ENCODE measurements at places on chromosomes 5 and 9.

DNA sequence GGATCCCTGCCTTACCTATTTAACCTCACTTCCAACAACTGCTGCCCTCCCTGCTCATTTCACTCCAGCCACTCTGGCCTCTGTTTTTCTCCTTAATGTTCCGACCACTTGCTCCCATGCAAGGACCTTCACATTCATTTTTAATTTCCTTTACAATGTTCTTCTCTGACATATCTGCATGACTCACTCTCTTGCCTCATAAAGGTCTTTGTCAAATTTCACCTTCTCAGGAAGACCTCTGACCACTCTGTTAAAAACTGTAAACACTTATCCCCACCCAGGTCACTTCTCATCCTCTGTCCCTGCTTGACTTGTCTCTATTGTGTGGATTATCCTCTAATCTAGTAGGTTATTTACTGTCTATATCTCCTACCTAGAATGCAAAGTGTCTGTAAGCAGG lies 751.2 kb downstream of the BRINP1 start:
- no peak for DNase-seq

DNA sequence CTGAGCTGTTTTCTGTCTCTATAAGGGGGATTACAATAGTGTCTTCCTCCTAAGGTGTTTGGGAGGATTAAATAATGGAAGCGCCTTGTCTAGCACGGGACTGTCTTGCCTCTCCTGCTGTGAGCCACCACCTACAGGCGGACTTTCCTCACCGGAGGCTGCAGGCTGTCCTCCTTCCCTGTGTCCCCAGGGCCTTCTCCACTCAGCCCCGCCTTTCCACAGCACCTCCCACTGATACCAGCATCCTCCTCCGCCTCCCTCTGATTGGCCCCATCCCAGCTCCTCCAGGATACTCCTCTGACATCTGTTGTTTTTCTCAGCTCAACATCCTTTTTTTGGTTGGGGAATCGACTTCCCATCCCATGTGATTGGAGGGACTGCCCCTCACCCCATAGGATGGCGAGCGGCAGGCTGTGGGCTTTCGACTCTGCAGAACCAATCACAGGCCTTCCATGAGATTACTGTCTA lies 851 bp upstream of the ZDHHC12 start:
- DNase-seq: no peak

DNA sequence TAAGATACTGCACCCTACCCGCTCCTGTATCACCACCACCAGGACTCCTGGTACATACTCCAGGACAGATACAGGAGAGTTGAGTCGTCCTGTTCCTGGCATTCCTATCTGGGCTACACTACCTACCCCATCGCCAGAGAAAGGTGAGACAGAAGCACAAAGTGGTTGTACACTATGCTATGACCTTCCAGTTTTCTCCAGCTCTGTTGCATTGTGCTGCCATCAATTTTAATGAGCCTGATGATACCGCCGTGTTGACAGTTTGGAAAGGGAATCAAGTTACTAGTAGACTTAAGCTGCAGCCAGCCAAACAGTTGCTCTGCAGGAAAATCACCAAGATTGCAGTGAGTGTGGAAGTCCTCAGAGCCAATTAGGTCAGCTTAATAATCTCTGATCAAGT lies 35.2 kb downstream of the ANP32B start:
- DNase-seq: no peak

- DNase-seq: no peak
Observed at GRCh38 chr9:111463048-111463447, 21.1 kb downstream of the ECPAS start.

DNA sequence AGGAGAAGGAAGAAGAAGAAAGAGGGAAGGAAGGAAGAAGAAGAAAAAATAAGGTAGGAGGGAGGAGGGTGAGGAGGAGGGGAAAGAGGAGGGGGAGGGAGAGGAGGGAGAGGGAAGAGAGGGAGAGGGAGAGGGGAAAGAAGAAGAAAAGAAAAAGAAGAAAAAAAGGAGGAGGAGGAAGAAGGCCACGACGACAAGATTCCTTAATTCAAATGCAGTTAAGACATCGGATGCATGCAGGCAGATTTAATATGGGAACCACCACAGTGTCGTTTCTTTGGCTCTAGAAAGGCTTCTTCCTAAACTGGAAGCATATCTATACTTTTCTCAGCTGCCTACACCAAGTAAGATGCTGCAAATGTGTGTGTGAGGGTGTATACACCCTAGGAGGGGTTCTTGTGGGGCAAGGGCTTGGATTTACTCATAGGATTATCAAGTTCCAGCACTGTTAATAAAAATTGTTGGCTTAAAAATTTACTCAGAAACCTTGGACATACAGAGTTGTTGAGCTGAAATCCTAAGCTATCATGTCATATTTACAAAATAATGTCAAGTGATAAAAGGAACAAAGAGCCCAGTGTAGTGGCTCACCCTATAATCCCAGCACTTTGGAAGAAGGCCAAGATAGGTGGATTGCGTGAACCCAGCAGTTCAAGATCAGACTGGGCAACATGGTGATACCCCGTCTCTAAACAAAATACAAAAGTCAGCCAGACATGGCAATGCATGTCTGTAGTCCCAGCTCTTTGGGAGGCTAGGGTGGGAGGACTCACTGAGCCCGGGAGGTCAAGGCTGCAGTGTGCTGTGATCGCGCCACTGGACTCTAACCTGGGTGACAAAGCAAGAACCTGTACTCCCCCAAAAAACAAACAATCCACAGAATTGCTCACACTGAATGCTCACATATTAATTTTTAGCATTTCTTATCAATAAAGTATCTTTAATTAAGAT lies 108.5 kb downstream of the UBAP2 start:
- no peak for DNase-seq

- DNase-seq: no peak
Observed at GRCh38 chr9:77697238-77697984, 49.3 kb upstream of the GNA14 start.

DNA sequence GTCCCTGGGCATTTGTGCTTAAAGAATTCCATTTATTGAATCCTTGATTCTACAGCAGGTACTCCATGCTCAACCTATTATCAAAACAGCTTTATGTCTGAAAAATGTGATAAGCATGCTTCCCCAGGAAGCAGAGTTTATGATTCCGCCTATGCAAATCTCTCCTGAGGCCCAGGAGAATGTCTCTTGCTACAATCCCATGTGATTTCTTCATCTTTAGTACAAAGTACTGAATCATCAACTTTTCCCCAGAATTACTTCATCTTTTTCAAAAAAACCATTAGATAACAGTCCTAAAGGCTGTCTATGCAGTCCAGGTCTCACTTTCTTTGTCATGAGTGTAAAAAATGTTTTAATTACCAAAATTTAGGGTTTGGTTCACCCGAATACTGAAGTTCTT lies 130.2 kb upstream of the ADAMTSL1 start:
- DNase-seq: no peak

GRCh38 chr5:142878638-142879037 lies 108.5 kb downstream of the ARHGAP26 start:
- no peak for DNase-seq

DNA sequence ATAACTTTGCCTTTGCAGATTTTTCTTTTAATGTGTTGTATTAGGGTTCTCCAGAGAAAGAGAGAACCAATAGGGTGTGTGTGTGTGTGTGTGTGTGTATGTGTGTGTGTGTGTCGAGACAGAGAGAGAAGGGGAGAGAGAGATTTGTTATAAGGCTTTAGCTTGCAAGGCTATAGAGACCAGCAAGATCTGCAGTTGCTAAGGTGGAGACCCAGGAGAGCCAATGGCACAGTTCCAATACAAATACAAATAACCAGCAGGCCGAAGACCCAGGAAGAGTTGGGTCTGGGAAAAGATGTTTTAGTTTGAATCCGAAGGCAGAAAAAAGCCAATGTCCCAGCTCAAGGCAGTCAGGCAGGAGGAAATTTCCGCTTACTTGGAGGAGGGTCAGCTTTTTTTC lies 23.0 kb downstream of the TMOD1 start:
- no peak for DNase-seq

GRCh38 chr9:27590651-27591050 lies 17.4 kb upstream of the C9orf72 start:
- no peak for DNase-seq

- DNase-seq: peak; percentile 43
Observed at GRCh38 chr5:141050622-141051520, at the start of gene PCDHB1. Gene PCDHB1 (plus strand): TSS chr5:141051374. CDS start chr5:141051471, 97 bp downstream.

DNA sequence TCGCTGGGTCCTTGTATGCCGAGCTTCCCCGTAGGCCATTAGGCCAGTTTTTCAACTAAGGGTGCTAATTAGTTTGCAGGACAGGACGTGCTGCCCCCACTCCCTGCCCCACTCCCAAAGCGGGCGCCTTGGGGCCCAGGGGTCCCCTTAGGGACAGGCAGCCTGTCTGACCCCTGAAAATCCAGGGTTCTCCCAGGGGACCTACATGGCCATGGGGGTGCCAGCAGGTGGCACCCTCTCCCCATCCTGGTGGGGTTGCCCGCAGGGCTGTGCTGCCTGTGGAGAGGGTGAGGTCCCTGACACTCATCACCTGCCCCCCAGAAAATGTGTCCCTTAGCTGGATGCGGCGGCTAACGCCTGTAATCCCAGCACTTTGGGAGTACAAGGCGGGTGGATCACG lies 8.5 kb upstream of the CCDC187 start:
- DNase-seq: no peak

DNA sequence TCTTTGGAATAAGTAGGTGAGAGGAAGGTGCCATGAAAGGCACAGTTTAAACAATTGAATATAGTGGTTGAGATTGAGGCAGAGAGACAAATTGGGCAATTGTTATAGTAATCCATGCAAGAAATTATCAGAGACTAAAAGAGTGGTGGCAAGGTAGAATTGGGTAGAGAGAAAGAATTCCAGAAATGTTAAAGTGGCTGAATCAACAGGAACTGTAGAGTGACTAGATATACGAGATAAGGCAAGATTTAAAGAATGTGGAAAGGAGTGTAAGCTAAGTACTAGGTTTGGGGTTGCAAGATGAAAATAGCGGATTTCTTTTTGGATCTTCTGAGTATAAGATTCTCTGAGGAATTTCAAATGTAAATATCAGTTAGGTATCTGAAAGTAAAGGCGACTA lies 285.2 kb downstream of the DMRTA1 start:
- DNase-seq: no peak

DNA sequence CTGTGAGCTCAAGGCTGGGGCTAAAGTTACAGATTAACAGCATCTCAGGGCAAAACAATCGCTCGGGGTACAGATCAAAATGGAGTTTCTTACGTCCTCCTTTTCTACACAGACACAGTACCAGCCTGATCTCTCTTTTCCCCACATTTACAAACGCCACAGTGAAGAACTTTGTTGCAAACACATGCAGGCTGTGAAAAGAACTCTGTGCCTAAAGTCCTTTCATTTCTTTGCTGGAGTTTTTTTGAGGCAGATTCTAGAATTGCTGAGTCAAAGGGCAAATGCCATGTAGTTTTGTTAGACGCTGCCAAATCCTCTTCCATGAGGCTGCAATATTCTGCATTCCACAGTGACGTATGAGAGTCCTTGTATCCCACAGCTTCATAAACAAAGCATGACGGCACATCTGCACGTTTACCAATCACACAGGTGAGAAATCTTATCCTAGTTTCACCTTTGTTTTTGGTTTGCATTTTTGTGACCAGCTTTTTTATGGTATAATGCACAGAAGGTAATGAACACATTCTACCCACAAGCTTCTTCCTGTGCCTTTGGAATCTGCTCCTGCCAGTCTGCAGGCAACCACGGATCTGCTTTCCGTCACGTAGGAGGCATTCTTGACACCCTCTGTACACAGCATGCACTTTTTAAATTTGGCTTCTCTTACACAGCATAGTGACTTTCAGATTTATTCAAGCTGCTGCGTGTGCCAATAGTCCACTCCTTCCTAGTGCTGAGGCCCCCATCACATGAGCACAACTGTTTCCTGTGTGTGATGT lies 44.6 kb upstream of the LPCAT1 start:
- DNase-seq: no peak

DNA sequence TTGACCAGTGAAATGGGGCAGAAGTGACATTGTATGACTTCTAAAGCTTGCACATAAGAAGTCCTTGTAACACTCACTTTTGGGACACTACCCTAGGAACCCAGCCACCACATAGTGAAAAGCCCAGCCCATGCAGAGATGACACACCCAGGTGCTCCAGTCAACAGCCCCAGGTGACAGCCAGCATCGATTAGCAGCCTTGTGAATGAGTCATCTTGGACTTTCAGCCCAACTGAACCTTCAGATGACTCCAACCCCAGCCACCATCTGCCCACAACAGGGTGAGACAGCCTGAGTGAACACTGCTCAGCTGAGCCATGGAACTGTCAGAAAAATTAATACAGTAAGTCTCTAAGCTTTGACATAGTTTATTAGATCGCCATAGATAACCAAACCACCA lies 458.6 kb downstream of the ZSWIM6 start:
- no peak for DNase-seq

DNA sequence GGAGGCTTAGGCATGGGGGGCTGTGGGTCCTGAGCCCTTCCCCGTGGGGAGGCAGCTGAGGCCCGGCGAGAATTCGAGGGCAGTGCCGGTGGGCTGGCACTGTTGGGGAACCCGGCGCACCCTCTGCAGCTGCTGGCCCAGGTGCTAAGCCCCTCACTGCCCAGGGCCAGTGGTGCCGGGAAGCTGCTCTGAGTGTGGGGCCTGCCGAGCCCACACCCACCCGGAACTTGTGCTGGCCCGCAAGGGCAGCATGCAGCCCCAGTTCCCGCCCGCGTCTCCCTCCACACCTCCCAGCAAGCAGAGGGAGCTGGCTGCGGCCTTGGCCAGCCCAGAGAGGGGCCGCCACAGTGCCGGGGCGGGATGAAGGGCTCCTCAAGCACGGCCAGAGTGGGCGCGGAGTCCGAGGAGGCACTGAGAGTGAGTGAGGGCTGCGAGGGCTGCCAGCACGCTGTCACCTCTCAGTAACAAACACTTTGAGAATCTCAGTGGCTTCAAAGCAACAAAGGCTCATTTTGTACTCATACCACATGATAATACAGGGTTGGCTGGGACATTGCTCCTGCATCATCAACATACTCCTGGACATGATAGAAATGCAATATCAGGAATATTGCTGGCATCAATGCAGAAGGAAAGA lies 265.7 kb upstream of the ANKRD55 start:
- DNase-seq: no peak

GRCh38 chr5:52743970-52744369 lies 43.7 kb upstream of the ITGA1 start:
- no peak for DNase-seq

- no peak for DNase-seq
Observed at GRCh38 chr5:174560861-174561260, 163.5 kb upstream of the MSX2 start.

DNA sequence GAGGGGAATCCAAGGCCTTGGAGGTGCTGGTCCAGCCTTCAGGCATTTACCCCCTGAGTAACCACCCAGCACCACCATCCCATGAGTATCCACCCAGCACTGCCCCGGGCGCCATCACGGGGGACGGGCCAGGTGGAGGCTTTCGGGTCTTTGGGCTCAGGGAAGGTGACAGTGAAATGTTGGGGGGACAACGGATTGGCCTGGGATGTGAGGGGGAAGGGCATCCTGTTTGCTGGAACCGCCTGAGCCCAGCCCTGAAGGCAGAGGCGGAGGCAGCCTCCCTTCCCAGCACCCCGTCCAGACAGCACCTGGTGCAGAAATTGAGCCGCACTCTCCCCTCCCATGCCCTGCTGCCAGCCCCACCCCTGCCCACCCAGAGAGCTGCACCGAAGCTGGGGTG lies 17.0 kb downstream of the ASS1 start:
- no peak for DNase-seq

Measured in mesothelial cell of epicardium (in vitro differentiated cells).